ENCODE measurements at places on chromosomes 6 and 20. TPM values are rescaled to one million over a fixed set of nuclear protein-coding genes. Genes with fewer than 3 reads are reported as not detected.

The CDH22 gene
- total RNA-seq, result 0.18 TPM

The SPEF1 gene
- 0.27 TPM for total RNA-seq

The TGM2 gene
- 35.7 TPM for total RNA-seq

The HDGFL1 gene
- total RNA-seq, result 0.11 TPM

The AIG1 gene
- 31.0 TPM for total RNA-seq

Measured in mesothelial cell of epicardium (in vitro differentiated cells).